Epithelial cell of proximal tubule (primary cell): ENCODE measurements at places on chromosomes 6 and 20. TPM values are rescaled to one million over a fixed set of nuclear protein-coding genes. Genes with fewer than 3 reads are reported as not detected.

DNA sequence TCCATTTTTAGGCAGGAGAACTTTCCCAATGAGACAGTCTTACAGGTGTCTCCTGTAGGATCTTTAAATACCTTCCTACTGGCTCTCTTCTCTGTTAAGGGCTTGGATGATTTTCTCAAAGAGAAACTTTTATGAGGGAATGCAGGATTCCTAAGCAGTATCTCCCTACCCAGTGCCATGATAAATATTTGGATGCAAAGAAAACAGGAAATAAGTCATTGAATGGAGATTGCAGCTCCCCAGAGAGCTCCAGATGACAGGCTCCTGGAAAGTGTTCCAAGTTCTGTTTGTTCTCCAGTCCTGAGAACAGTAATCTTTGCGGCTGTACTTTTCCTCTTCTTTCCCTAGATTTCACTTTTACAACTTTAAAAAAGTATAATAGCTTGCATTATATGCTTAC is 2.4 kb upstream of the SCGN start:
- no peak for DNase-seq

GRCh38 chr6:87825821-87826221 is 123.8 kb upstream of the AKIRIN2 start:
- DNase-seq, result no peak

DNA sequence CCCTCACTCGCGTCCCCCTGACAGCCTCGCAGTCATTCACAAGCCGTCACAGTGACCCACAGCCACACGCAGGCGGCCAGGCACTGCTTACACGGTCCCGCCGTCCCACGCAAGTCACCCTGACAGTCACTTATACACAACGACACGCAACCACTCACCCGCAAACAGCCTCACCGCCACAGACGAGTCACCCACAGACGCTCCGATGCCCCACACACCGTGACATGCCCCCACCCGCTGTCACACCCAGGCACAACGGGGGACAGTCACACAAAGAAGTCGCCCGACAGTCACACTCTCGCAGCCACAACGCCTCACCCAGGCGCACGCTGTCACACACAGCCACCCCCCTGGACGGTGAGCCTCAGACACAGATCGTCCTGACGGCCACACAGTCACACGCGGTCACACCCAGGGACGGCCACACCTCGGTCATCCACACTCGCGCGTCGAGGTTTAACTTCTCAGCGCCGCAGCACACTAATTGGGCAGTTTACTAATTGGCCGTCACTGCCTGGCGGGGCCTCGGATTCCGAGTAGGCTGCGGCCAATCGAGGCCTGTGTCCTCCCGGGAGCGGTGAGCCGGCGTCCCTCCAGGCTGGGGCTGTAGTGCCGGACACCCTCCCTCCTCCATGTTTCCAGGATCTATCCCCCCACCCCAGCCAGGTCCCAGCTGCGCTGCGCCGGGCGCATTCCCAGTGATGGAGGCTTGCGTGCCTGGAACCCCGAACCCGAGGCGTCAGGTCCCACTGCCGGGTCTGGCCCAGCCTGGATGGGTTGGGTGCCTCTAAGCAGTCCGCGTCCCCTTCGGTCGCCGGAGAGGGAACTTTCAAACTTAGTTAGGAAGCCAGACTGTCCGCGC is 790 bp downstream of the TOX2 start:
- no peak for DNase-seq

The DEFB132 gene
- total RNA-seq, result not detected in 2 replicates

- DNase-seq, result no peak
Measured at GRCh38 chr6:109034526-109034925, 60.1 kb downstream of the SESN1 start.

DNA sequence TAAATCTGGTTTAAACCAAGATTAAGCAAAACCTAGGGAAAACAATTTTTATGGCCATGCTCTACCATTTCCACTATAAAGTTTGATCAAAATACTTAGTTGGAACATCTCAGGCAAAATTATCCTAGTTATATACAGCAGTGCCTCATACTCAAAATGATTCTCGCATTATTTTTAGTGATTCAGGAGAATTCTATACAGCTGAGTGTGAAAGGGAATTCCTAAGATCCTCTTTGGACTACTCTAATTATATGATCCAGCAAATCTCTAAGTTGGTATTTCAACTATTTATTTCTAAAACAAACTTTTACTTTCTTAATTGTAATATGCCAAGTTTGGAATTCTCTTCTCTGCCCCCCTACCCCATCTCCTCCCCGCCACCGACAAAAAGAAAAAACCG is 8.6 kb downstream of the DTNBP1 start:
- no peak for DNase-seq

The HLA-C gene
- total RNA-seq, result 174 and 314 TPM in 2 replicates

DNA sequence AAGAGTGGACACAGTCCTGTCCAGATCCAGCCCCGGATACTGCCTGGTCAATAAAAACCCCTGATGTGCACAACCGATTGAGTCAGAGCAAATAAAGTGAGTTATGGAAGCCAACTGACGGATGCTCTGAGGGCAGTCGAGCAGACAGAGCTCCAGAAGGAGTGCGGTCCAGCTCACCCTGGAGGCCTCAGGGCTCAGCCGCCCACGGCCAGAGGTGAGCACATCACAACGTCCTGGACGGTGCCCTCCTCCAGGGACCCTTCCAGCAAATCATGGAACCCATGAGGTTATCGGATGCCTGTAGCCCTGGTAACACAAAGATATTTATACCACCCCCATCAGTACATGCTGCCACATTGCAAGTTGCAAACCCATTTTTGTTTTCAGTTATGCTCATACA is 44.0 kb upstream of the SMOC2 start:
- no peak for DNase-seq

DNA sequence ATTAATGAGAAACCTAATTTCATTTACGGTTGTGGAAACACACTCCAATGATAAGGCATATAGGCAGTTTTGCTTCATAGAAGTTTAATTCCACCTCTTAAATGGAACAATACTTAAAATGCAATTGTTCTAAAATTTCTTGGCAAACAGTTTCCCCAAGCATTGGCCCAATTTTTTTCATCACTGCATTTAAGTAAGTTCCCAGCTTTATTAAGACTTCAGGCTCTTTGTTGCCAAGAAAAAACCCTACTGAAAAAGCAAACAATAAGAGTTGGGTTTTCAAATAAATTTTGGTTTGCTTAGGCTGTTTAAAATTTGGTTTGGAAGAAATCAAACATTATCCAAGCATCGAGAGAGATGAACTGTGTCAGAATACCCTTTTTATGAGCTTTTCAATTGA is 690.9 kb upstream of the NRSN1 start:
- no peak for DNase-seq

DNA sequence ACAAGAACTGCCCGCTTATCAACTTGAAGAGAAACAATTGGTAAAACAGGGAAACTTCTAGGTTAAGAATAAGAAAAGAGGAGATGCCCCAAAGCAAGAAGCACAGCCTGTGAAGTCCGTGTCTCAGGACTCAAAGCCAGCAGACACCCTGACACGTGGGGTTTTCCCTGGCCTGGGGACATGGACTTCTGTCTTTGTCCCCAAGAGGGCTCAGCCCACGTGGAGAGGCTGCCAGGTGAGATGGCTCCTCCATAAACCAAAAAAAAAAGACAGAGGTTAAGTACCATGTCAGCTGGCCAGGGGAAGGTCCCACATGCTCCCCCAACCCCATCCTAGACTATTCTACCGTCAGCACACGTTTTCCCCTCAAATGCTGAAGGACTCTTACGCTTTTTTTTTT is 9.9 kb downstream of the SERPINB6 start:
- DNase-seq, result no peak

The C20orf204 gene
- under 0.01 TPM in 1 of 2 replicates, not detected in the other for total RNA-seq

GRCh38 chr6:10719296-10719963 is 3.4 kb upstream of the TMEM14C start:
- DNase-seq, result no peak

The MMUT gene
- total RNA-seq, result 5.3 and 5.5 TPM in 2 replicates

DNA sequence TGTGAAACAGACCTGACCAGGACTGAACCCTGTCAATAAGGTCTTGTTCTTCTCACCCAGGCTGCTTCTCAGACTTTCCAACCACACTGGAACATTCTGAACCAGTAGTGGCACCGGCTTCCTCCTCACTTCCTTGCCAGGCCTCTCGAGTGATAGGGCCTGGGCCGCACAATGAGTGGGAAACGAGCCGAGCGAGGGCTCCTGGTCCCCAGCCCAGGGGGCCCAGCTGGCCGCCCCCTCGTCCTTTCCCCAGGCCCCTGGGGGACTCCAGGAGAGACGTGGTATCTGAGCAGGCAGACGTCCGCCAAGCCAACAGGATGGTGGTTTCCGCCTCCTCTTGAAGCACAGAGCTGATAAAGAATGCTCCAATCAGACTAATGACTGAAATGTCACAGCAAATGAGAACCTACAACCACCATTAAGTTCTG is 117.9 kb downstream of the GMDS start:
- DNase-seq, result no peak

- no peak for DNase-seq
Measured at GRCh38 chr6:138782243-138782642, 8.7 kb downstream of the CCDC28A start.

The SEMG2 gene
- not detected in 2 replicates for total RNA-seq

DNA sequence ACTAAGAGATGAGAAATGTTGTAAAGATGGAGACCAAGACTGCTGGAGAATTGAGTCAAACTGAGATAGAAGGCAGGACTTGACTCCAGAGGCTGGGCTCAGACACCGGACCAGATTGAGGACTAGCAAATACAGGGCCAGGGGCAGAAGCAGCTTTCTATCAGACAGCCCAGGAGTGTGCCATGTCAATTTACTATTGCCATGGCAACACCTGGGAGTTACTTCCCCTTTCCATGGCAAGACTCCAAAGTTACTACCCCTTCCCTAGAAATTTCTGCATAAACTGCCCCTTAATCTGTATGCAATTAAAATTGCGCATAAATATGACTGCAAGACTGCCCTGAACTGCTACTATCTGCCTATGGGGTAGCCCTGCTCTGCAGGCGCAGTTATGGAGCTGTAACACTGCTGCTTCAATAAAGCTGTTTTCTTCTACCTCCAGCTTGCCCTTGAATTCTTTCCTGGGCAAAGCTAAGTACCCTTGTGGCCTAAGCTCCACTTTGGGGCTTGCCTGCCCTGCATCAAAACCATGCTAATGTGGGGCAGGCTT is 90.1 kb upstream of the EDN1 start:
- no peak for DNase-seq

- no peak for DNase-seq
Measured at GRCh38 chr20:11232896-11233295, 559.1 kb upstream of the JAG1 start.

DNA sequence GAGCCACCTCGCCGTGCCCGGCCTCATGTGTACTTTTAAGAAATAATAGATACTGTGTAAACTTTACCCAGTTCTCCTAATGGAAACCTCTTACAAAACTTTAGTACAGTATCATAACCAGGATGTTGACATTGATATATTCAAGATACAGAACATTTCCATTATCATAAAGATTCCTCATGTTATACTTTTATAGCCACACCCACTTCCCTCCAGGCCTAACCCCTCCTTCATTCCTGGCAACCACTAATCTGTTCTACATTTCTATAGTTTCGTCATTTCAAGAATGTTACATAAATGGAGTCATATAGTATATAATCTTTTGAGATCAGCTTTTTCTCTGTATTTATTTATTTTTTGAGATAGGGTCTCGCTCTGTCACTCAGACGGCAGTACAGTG is 52.6 kb upstream of the SALL4 start:
- no peak for DNase-seq

- DNase-seq, result no peak
Measured at GRCh38 chr20:39939241-39939865, 749.7 kb downstream of the MAFB start.

GRCh38 chr6:36962874-36963273 is 8.3 kb downstream of the PI16 start:
- no peak for DNase-seq

The ACTL10 gene
- 2.2 TPM in 2 replicates for total RNA-seq

DNA sequence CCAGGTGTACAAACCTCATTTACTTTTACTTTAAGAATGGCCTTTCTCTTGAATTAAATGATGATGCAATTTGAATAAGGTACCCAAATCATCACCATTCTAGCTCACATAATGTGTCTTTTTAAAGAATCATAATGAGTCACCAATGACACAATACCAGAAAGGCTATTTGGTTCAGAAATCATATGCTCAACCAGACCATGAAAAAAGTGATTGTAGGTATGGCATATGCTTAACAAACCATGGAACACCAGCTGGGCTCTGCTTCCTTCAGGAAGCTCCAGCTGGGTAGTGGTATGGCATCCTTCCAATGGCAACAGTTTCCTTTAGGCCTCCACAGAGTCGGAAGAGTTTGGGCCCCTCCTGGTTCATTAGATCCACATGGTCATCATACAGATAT is 128.2 kb downstream of the FRK start:
- DNase-seq, result no peak

The RHAG gene
- total RNA-seq, result not detected in 2 replicates
